ENCODE measurements at places on chromosomes 6 and 20.

- DNase-seq = no peak
Observed at GRCh38 chr6:157339432-157339831, 16.1 kb upstream of the TMEM242 start.

DNA sequence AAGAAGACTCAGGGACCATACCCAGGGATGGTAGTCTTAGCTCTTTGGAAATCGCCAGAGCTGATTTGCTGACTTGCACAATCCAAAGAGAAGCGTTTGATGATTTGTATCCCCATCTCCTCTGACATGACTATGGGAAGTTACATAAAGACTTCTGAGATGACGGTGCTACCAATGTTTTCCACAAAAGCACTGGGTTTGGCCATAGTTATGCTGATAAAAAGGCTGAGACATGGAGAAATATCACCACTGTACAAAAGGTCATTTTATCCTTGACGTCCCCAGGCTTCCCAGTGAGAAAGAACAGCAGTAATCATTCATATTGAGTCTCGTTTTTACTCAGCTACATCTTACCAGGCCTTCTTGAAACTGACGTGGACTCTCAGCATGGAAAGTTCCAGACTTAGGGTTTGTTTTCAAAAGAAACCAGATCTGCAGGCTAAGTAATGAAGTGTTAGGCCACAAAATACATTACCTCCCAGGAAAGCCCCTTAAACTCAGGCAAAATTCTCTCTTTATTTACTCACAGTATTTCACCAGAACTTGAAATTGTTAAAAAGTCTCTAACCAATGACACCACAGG lies 370.3 kb upstream of the JARID2 start:
- DNase-seq = no peak

- DNase-seq = no peak
Observed at GRCh38 chr20:42795111-42795695, 394.5 kb downstream of the PTPRT start.

GRCh38 chr20:41609474-41609873 lies 8.7 kb downstream of the CHD6 start:
- no peak for DNase-seq

- DNase-seq = no peak
Observed at GRCh38 chr6:30759575-30760239, 15.4 kb upstream of the IER3 start.

- no peak for DNase-seq
Observed at GRCh38 chr20:54123587-54124180, 50.1 kb downstream of the CYP24A1 start.

- DNase-seq = no peak
Observed at GRCh38 chr6:45461486-45461885, 83.8 kb upstream of the SUPT3H start.

- no peak for DNase-seq
Observed at GRCh38 chr20:59564943-59565342, 39.4 kb upstream of the PHACTR3 start.

DNA sequence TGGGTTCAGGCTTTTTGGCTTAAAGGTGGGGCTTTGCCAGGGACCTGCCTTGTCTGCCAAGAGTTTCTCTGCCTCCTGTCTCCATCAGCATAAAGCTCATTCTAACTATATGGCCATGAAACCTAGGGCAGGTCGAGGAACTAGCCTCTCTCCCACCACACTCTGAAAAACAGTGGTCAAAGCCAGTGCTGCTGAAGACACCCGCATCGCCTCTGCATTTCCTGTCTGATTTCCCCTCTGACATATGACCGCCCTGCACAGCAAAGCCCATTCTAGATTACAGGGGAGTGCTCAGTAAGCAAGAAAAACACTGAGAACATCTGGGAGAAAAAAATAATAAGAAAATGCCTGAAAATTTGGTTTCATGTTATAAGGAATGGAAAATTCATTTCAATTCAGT lies 573.6 kb downstream of the PRKN start:
- DNase-seq = no peak

- peak; percentile 61 for DNase-seq
Observed at GRCh38 chr20:63957004-63957689, 931 bp upstream of the UCKL1 start.

GRCh38 chr20:38790200-38791053 lies 15.1 kb upstream of the PPP1R16B start:
- peak; percentile 36 for DNase-seq

- DNase-seq = no peak
Observed at GRCh38 chr6:16472349-16473069, 234.1 kb downstream of the GMPR start.

DNA sequence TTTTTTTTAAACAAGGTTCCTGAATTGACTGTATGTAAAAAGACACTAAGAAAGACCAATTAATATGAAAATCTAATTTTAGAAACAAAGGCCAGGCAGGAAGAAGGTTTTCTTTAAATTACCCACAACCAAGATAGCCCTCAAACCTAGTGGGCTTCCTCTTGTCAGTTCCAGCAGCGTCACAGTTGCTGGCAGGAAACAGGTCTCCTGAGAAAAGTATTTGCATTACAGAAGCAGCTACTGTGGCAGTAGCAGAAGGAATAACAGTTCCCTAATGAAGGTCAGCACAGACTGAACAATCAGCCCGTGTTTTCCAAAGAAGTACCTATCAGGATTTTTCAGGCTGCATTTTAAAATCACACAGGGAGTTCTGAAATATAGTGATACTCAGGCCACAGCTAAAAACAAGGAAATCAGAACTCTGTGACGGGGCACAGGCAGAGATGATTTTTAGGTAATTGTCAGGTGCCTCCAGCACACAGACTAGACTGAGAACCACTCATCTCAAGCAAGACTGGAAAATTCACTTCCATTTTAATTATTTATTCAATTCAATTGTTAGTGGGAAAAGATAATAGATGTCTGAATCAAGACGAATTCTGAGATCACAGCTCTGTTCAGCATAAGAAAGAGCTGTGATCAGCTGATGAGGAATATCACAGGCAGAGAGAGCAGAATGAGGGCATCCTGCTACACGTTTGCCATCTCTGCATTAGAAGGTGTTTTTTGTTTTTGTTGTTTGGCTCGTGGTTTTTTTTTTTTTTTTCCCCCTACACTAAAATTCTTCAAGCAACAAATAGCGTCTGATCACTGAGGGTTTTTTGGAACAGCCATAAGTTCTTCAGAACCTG lies 230.5 kb upstream of the KHDRBS2 start:
- no peak for DNase-seq

- DNase-seq = no peak
Observed at GRCh38 chr6:121008553-121008952, 325.7 kb downstream of the TBC1D32 start.

- no peak for DNase-seq
Observed at GRCh38 chr6:34324738-34325444, 67.6 kb downstream of the NUDT3 start.

DNA sequence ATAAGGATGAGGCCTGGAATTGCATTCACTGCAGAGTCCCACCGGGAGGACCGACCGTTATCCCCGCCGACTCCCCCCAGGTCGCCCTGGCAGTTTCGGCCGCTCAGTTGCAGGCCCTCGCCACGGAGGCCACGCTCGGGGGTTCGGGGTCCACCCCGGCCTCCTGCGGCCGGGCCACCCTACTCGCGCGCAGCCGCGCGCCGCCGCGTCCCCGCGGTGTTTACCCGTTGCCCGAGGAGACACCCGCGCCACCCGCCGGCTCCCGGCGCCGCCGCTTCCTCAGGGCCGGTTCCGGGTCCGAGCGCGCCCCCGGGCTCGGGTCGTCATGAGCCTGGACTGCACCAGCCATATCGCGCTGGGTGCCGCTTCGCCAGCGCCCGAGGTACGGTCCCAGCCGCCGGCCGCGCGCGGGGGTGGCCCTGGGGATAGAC lies at the start of gene CCDC170:
TSS of gene CCDC170 (plus strand) at position 214 of the 431 bp plus-strand sequence. CDS start at position 326, 112 bp downstream.
- no peak for DNase-seq

- peak; percentile 54 for DNase-seq
Observed at GRCh38 chr20:31675828-31676608, 38.3 kb downstream of the COX4I2 start.

DNA sequence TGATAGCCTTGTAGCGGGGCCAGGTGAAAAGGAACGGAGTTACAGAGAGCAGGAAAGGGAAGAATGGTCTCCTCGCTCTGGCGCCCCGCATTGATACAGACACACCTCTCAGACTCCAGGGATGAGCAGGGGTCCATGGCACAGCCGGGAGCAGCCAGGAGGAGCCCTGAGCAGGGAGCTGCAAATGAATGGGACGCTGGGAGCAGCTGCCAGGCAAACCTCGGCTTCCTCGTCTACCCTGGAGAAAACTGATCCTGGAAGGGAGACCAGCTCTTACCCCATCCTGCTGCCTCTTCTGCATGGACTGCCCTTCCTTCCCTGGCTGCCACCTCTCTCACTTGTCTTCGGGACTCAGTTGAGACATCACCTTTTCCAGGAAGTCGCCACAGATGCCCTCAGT lies 97.3 kb upstream of the MAFB start:
- no peak for DNase-seq

- no peak for DNase-seq
Observed at GRCh38 chr20:19008497-19008896, 194.9 kb downstream of the SCP2D1 start.

All from activated T-cell treated with anti-CD3 and anti-CD28 coated beads for 4 hours (primary cell).